ENCODE measurements at places on chromosomes 4 and X.

- no peak for DNase-seq
These were observed 206.7 kb downstream of the MGST2 start for GRCh38 chr4:139872274-139872673.

- no peak for DNase-seq
These were observed 200.9 kb upstream of the MID1 start for GRCh38 chrX:10821293-10821692.

DNA sequence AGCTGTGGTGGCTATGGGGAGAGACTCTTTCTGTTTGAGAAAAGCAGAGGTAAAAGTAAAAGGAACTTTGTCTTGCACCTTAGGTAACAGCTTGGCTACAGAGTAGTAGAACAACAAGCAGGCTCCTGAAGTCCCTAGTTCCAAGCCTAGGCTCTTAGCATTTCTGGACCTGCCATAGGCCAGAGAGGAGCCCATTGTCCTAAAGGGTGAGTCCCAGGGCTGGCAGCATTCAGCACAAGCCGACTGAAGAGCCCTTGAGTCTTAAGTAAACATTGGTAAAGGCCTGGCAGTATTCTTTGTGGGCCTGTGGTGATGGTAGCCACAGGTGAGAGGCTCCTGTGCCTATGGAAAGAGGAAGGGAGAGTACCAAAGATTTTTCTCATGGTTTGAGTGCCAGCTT is 38.2 kb downstream of the CSN3 start:
- no peak for DNase-seq

GRCh38 chrX:154033848-154034247 is 14.1 kb upstream of the IRAK1 start:
- DNase-seq: no peak

- no peak for DNase-seq
These were observed 125.6 kb downstream of the PTTG2 start for GRCh38 chr4:38085751-38086150.

Measured in NCI-H2107 (cell line).